Mesothelial cell of epicardium (in vitro differentiated cells): ENCODE measurements at places on chromosomes 2 and 18. TPM values are rescaled to one million over a fixed set of nuclear protein-coding genes. Genes with fewer than 3 reads are reported as not detected.
A peak's percentile ranks its signal among the peaks of the same experiment; 100 is the strongest.

- H3K27ac ChIP-seq: no peak overlapping the region
- H3K4me3 ChIP-seq: no peak overlapping the region
- no peaks in the 10 kb centered on the region for H3K27me3 ChIP-seq
Measured at GRCh38 chr2:207012461-207012860, 73.1 kb downstream of the CPO start.

GRCh38 chr2:12965540-12966269, 249.0 kb downstream of the TRIB2 start:
- no peak for DNase-seq
- H3K27me3 ChIP-seq: no peaks in the 10 kb centered on the region
- no peaks in the 10 kb centered on the region for H3K36me3 ChIP-seq
- peaks cover 8% of the 10 kb centered on the region for H3K4me1 ChIP-seq
- no peak overlapping the region for H3K27ac ChIP-seq

GRCh38 chr2:63862806-63863205, 21.1 kb downstream of the UGP2 start:
- peak overlapping the region; percentile 83 for H3K27ac ChIP-seq
- DNase-seq: no peak
- peaks cover 7% of the 10 kb centered on the region for H3K4me1 ChIP-seq
- no peak overlapping the region for H3K4me3 ChIP-seq
- H3K27me3 ChIP-seq: no peaks in the 10 kb centered on the region

GRCh38 chr2:221145396-221145795, 426.7 kb downstream of the EPHA4 start:
- peaks cover 9% of the 10 kb centered on the region for H3K4me1 ChIP-seq
- DNase-seq: no peak
- H3K27me3 ChIP-seq: no peaks in the 10 kb centered on the region
- no peak overlapping the region for H3K27ac ChIP-seq
- no peaks in the 10 kb centered on the region for H3K36me3 ChIP-seq

DNA sequence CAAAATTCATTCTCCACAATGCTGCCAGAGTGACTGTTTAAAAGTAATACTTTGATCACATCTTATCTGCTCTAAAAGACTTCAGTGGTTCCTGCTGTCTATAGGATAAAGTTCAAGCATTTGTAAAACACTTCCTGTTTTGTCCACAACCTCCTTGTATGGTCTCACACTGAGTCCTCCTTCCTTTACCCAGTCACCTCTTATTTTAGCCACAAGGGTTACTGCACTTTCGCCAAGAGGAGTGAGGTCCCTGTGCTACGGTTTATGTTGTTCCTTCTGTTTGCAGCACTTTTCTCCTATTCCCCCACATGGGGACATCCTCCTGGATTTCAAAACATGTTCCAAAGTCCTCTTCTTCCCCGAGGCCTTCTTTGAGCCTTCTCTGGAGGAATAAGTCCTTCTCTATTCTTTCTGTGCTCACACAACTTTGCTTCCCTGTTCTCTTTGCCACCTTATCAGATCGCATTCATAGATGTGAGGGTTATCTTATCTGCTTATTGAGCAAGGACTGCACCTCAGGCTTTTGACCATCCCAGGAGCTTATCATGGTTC, 112.2 kb upstream of the NABP1 start:
- H3K36me3 ChIP-seq: no peaks in the 10 kb centered on the region
- no peak for DNase-seq
- H3K4me3 ChIP-seq: no peak overlapping the region
- peaks cover 25% of the 10 kb centered on the region for H3K4me1 ChIP-seq

Gene DSEL
- total RNA-seq: 6.3 to 6.5 TPM (median 6.4 TPM) in 3 replicates
